ENCODE measurements at places on chromosomes 2 and 18.
A peak's percentile ranks its signal among the peaks of the same experiment; 100 is the strongest.

DNA sequence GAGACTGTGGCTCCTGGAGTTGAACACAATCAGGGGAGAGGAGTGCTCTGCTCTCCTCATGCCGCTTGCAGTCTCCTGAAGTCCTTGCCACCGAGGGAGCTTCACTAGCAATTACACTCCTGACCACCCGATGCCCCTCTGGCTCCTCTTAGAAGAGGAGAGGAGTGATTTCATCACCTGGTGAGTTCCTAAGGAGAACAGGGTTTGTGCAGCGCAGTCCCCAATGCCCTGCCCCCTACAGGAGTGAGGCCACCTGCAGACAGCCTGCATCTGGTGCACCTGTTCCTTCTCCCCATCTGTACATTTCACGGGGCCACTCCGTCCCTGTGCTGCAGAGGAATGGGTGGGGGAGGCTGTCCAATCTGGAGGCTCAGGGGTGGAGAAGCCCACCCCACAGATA is 267.2 kb downstream of the HRH4 start:
- DNase-seq, result no peak

GRCh38 chr2:32484937-32485336 is 128.1 kb downstream of the BIRC6 start:
- DNase-seq, result no peak

- no peak for DNase-seq
These were observed 851.4 kb downstream of the GALR1 start for GRCh38 chr18:78101091-78101490.

DNA sequence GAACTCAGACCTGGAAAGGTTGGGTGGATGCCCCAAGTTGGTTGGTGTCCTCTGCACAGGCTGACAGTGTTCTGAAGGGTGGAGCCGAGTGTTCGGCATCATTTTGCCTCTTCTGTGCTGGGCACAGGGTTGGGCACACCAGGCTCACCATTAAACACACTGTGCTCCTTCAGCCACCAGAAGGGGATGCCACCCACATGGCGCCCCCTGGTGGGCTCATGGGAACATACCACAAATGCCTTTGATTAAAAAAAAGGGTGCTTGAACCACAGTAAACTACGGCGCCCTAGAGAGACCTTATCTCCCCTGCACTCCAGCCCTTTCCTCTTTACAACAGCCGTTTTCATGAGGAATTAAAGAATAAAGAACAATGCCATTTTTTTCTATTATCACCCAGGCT is 89.4 kb downstream of the CELF4 start:
- DNase-seq, result peak; percentile 65

GRCh38 chr2:205220559-205220958 is 461.7 kb upstream of the NRP2 start:
- DNase-seq, result no peak

DNA sequence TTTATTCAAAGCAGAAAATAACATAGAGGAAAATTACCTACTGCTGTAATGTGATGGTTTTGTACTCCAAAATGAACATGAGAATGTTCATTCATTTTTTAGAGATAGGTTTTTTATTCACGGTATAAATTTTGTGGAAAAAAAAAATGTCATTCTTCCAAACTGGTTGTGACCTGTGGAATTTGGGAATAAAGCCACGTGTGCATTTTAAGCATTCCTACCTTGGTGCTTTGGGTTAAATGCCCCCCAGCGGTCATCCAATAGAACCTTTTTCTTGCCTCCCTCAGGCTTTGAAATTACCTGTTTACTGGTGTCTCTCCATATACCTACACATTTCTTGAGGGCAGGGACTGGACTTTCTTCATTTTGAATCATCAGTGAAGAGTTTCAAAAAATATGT is 740.7 kb downstream of the DPP10 start:
- no peak for DNase-seq

DNA sequence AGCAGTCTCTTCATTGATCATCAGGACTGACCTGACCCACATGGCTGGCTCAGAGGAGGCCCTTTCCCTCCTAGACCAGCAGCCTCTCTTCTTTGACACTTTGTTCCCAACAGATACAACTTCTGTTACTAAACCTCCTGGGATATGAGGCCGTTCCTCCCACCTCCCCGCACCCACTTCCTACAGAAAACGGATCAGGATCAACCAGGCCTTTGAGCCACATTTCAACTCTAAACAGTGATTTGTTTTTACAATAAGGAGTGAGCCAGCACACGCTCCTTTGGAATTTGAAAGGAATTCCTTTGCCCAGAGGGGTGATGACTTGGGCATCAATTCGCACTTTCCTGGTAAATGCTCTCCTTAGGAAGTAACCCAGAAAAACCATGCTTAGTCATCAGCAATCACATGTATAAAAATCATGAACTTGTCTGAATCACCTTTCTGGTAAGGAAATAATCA is 180.4 kb downstream of the FAM124B start:
- DNase-seq, result no peak

GRCh38 chr18:76860411-76860810 is 38.1 kb downstream of the ZNF236 start:
- no peak for DNase-seq

- no peak for DNase-seq
These were observed 12.1 kb downstream of the AMER3 start for GRCh38 chr2:130767408-130767775.

DNA sequence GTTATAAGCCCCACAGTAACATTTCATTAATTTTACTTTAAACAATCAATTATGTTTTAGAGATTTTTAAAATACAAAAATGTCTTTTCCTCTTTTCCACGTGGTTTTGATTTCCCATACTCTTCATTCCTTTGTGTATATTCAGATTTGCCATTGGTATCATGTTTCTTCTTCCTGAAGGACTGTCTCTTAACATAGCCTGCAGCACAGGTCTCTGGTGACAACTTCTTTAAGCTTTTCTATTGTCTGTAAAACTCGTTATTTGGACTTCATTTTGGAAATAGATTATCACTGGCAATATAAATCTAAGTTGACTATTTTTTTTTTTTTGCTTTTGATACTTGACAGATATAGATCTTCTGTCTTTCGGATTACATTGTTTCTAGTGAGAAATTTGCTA is 115.2 kb upstream of the KLHL29 start:
- DNase-seq, result no peak

DNA sequence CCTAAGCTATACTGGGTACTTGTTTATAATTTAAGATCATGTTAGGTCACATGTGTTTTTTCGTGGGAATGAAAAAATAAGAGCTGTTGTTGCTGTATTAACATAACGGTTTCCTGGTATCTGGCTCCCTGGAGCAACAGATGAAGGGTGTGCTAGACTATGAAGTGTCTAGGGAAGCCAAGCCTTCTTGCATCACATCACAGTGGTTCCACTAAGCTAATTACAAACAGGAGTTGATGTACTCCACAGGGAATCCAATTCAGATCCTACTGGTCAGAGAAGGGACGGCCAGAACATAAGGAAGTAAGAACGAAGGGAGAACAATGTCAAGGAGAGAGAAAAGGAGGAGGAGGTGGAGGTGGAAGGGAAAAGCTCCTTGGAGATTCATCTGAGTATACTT is 193.0 kb upstream of the CYP26B1 start:
- DNase-seq, result no peak

DNA sequence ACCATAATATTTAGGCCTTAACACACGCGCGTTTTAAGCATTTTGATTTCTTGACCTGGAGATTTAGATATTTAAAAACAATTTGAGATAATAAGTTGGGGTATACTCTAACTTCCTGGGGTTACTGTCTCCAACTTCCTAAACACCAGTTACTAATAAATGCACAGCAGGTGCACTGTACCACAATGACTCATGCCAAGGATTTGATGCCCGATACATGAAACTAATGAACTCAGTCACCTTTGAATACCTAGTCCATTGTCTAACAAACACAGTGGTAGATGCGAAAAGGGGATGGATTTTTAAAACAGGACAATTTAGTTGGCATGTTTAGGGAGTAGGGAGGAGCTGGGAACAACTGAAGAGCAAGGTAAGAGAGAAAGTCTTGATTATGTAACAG is 21.2 kb downstream of the CABYR start:
- DNase-seq, result no peak

DNA sequence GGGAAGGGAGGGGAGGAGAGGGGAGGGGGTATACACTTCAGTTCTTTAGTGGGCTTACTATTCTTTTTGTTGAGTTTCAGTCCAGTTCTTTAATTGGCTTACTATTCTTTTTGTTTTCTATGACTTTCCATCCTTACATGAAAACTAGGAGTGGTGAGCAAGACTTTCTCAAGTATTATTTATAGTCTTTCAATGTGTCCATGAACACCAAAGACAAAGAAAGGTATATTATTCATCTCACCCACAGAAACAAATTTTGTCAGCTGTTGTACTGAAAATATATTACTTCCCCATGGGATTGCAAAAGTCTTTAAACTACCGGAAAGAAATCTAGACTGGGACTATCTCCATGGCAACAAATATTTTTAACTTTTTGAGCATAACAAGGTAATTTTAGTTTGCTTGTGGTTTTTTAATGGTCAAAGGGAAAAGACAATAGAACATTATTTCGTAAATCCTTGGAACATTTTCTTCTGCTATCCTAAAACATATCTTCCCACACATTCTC is 17.6 kb downstream of the ADAM17 start:
- no peak for DNase-seq

- DNase-seq, result no peak
These were observed 2.8 kb upstream of the MXD1 start for GRCh38 chr2:69911985-69912563.

- no peak for DNase-seq
These were observed 29.8 kb upstream of the POMC start for GRCh38 chr2:25198209-25198525.

- no peak for DNase-seq
These were observed 15.3 kb downstream of the TET3 start for GRCh38 chr2:73999881-74000597.

GRCh38 chr2:160472839-160473251 is 20.8 kb downstream of the RBMS1 start:
- DNase-seq, result no peak

DNA sequence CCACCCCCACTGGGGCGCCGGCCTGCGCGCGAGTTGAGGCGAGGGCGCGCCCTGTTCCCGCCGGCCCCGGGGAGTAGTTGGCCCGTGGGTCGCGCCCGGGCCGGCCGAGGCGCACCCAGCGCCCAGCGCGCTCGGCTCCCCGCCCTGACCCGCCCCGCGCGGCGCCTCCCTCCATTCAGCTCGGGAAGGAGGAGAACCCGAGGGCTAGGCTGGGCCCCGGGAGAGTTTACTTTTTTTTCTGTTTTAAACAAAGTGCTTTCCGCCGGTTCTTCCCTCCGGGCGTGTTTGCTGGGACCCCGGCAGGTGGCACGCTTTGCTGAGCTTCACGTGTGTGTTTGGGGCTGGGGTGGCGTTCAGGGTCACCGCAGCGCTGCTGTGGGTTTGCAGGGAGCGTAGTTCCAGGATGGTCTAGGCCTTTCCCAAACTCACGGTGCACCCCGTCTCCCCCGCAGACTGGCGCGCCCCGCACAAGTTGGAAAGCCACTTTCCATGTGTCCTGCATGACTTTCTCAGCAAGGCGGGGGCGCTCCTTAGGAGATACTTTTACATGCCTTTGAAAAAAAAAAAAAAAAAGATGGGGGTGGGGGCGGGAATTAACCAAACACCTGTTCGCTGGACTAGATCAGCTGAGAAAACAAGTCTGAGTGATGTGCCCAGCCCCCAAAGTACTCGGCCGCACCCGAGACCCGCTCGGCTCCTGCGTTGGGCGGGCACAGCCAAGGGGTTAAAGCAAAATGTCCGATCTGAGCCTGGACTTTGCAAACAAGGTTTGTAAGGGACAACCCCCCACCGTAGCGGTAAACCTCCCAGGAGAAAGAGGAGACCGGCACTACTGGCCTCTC is 825 bp downstream of the ITGA6 start:
- DNase-seq, result peak; percentile 30

- no peak for DNase-seq
These were observed 15.7 kb downstream of the IGFBP5 start for GRCh38 chr2:216679658-216680024.

DNA sequence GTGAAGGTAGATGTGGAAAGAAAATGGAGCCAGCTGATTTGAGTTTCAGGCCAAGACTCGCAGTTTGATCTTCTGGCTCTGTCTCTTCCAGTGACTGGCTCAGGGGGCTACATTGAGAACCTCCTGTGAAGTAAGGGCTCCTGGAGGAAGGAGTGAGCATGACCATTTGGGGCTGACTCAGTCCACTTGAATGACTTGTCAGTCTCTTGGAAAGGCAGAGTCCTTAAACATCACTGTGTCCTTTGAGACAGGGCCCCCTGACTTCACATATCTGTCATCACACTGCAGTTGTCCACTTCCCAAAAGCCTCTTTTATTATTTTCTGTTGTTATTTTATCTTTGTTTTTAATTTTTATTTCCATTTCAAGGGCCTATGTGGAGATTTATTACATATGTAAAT is 204.6 kb upstream of the APCDD1 start:
- no peak for DNase-seq

- no peak for DNase-seq
These were observed 104.8 kb downstream of the PLCL1 start for GRCh38 chr2:197908990-197909776.

Measured in glutamatergic neuron (in vitro differentiated cells).